ENCODE measurements at places on chromosomes 2 and 18.

DNA sequence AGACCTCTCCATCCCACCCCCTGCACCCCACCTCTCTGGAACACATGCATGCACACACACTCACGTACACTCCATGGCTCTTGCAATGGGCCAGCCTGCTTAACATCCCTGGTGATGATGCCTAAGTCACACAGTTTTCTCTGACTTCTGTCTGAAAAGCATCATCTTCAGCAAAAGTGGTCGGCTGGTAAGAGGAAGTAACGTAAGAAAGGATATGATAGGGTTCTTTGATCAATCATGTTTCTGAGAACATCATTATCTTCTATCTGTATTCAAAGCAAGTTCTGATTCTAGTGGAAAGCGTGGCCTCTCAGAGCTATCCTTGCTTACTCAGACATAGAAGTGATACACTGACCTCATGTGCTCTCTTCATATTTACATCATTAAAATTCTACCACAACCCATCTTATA, 11.4 kb upstream of the NDUFV2 start:
- DNase-seq, result no peak

DNA sequence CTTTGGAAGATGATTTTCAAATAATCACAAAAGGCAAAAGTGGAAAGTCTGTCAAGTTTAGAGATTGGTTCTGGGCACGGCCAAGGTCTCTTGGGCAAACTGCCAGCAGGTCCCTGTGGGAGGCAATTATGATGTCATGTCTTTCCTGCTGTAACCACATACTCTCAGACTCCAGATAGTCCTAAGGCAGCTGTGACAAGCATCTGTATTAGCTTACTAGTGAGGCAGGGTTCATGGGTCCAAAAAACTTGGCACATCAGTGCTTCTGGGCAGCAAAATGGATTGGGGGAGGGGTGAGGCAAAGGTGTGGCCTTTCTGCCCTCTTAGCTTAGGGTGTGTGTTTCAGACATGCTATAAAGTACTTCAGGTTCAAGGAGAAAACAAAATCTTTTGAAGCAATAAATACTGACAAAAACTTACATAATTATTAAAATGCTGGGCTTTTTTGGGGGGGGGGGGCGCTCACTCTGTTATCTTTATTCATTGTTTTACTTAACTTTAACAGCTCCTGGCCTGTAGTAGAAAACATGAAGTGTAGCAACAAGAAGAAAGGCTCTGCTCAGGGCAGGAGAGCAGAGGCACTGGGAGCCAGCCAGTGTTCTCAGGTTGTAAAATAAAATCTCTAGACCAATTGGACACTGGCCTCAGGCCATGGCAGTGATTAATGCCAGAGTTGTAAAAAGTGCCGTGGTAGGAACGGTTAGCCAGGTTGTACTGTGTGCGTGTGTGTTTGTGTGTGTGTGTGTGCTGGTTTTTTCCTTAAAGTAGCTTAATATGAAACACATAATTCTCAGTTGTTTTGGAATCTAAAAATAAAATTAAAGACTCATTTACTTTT, 14.3 kb upstream of the TANC1 start:
- DNase-seq, result no peak

DNA sequence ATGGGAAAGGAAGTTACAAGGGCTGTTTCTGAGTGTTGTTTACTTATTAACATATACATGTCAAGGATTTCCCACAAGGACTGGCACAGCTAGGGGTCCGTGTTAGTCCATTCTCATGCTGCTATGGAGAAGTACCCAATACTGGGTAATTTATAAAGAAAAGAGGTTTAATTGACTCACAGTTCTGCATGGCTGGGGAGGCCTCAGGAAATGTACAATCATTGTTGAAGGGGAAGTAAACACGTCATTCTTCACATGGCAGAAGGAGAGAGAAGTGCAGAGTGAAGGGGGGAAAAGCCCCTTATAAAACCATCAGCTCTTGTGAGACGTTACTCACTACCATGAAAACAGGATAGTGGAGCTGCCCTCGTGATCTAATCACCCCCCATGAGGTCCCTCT, 128.9 kb upstream of the CELF4 start:
- no peak for DNase-seq

- no peak for DNase-seq
Measured at GRCh38 chr2:103963146-103963725, 890.7 kb upstream of the POU3F3 start.

- DNase-seq, result no peak
Measured at GRCh38 chr18:22639026-22639463, 221.3 kb upstream of the CTAGE1 start.

GRCh38 chr18:67509741-67510391, 6.7 kb downstream of the DSEL start:
- no peak for DNase-seq

- DNase-seq, result no peak
Measured at GRCh38 chr2:229176136-229176535, 95.0 kb downstream of the PID1 start.

- DNase-seq, result no peak
Measured at GRCh38 chr2:174794851-174795374, 30.6 kb upstream of the CHRNA1 start.

GRCh38 chr2:182866095-182866460, 359 bp downstream of the FRZB start:
- no peak for DNase-seq

- DNase-seq, result no peak
Measured at GRCh38 chr18:42028247-42028832, 73.3 kb downstream of the PIK3C3 start.

- no peak for DNase-seq
Measured at GRCh38 chr2:223613017-223613950, 11.1 kb upstream of the SCG2 start.

GRCh38 chr2:98801286-98801685, 70.4 kb upstream of the MGAT4A start:
- no peak for DNase-seq

DNA sequence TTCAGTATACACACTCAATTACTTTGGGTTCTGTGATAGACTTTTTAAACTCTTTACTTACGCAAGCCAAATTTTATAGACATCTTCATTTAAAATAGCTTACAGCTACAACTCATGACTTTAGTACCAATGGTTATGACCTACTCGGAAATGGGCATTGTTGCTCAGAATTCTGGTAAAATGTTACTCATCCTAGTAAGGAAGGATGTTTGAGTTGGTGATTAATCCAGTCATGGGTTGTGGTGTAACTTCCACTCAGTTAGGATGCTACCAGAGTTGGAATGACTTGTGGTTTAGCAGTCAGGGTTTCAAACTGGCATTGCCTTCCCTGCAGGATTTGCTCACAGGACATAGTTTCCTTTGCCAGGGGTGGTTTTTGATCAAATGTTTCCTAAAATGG, 7.4 kb upstream of the NPC1 start:
- no peak for DNase-seq

DNA sequence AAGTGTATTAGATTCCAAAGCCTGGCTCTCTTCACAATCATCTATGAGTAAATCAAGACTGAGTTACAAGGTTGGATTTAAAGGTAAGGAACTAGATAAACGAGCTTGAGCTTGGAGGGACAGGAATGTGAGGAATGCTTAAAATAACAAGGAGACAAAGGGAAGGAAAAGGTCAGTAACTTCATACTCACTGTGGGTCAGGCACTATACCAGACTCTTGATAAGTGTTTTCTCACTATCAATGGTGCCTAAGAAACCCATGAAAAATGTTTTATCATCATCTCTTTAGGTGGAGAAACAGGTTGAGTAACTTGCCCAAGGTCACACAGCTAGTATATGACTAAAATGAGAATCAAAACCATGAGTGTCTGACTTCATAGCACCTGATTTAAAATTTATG, 212.1 kb downstream of the CDH2 start:
- DNase-seq, result no peak

- no peak for DNase-seq
Measured at GRCh38 chr18:3402982-3403451, 47.0 kb upstream of the TGIF1 start.

GRCh38 chr18:27887287-27887686, 289.6 kb downstream of the CDH2 start:
- no peak for DNase-seq

DNA sequence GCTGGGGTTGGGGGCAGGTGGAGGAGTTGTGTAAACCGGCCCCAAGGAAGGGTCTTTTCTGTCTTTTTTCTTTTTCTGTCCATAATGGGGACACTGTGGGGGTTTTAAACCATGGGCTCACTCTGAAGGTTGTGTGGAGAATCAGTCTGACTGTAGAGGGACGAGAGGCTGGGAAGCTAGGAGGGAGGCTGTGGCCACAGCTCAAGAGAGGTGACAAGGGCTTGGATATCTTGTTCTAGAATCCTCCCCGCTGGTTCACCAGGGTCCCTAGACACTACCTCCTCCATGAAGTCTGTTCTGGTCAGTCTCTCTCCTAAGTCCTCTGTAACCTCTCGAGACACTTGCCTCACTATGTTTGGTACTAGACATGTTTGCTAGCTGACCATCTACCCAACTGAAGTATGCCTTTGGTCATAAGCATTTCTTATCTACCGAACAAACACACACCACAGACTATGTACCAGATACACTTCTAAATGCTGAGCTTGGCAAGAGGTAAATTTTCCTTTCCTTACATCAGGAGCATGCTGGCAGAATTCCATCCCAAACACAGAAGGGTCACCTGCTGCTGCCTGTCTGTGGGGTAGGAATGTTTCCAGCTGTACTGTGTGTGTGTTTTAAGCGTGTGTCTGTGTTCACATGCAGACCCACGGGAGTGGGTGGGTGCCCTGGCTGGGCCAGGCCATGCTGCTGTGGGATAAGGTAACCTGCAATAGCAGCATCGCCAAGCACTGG, 69.6 kb upstream of the MGAT4A start:
- no peak for DNase-seq

- no peak for DNase-seq
Measured at GRCh38 chr2:7449298-7449697, 532.1 kb downstream of the RNF144A start.

GRCh38 chr2:239760596-239760995, 264.5 kb downstream of the NDUFA10 start:
- no peak for DNase-seq

DNA sequence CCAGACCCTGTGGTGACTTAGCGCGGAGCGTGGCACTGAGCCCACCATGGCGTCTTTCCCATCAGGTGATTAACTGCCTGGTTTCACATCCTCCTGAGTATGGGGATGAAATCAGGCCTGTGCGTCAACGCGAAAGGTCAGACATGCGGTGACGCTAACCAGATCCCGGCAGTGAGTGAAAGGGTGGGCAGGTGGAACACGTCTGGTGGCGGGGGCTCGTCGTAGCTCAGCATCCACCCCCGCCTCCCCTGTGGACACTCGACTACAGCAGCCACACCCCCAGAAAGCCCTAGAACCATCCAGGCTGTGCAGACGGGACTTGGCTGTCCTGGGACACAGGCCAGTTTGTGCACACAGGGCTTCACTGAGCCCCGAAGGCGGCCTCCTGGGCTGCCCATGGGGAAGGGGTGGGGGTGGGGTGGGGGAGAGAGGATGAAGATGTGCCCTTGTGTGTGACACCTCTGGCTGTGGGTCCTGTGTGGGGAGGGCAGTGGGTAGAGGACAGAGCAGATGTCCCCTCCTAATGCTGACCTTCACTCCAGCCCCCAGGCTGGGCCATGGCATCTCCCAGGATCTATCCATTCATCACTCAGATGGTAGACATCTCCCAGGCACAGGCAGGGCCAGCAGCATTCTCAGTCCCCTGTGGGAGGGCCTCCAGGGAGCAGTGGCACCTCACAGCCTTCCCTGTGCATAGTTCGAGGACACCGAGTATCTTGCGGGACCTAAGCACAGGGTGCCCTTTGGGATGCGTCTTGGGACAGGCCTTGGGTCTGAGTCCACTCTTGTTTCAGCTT, 27.5 kb downstream of the RAMP1 start:
- no peak for DNase-seq

- DNase-seq, result no peak
Measured at GRCh38 chr2:139790807-139791752, 1010.9 kb upstream of the NXPH2 start.

- DNase-seq, result no peak
Measured at GRCh38 chr2:11140492-11140891, 14.8 kb upstream of the SLC66A3 start.

GRCh38 chr2:199207011-199207410, 250.7 kb downstream of the SATB2 start:
- DNase-seq, result no peak

- no peak for DNase-seq
Measured at GRCh38 chr2:25617948-25618646, 55.3 kb downstream of the DTNB start.

DNA sequence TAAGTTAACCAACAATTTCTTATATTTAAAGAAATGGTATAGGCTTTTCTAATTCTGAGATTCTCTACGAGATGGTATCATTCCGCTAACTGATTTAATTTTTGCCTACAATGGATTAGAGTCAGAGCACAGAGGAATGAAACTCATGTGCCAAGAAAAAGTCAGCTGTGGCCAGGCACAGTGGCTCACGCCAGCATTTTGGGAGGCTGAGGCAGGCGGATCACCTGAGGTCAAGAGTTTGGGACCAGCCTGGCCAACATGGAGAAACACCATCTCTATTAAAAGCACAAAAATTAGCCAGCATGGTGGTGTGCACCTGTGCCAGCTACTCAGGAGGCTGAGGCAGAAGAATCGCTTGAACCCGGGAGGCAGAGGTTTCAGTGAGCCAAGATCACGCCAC, 17.0 kb upstream of the TTN start:
- no peak for DNase-seq

DNA sequence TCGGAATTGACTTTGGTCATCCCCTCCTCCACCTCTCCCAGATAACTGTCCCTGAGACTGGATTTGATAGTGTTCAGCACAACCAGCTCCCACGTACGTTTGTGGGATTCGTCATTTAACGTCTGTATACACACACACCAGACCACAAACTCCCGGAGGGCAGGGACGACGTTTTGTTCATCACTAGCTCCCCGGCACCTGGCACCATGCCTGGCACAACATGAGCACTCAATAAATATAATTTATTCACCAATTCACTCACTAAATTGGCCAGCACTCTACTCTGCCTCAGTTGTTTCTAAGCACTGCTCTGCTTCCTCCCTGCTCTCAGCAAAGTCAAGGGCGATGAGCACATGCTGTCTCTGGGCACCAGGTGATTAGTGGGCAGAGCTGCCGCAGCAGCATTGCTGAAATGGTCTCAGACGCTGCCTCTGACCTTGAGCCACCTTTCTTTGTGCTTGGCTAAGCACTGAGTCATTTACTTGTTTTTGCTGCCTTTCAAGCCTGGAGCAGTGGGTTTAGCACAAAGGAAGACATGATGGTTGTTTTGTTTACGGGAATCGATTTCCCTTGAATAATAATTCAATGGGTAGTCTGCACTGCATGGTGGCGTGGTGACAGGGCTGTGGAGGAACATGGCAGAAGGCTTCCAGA, 19.3 kb upstream of the LOXHD1 start:
- no peak for DNase-seq

GRCh38 chr18:23062011-23062410, 73.3 kb upstream of the CABLES1 start:
- DNase-seq, result no peak

GRCh38 chr2:236121546-236121945, 46.6 kb downstream of the GBX2 start:
- DNase-seq, result no peak

DNA sequence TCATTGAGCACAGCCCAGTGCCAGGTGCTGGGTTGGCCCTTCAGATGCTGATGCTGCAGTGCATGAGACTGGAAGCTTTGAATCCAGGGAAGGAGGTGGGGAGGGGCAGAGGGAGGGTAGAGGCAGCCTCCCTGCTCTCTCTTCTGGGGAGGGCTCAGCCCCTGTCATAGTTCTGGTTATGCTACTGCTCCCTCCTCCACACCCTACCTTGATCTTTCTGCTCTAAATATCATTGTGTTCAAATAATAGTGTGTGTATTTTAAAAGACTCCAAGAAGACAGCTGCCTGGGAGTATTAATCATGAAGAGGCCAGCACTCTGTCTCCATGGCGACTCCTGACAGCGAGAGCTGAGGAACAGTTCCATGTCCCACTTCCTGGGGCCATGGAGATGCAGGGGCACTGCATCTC, 3.8 kb upstream of the EGR4 start:
- DNase-seq, result no peak

- DNase-seq, result no peak
Measured at GRCh38 chr18:44871771-44872170, 191.1 kb downstream of the SETBP1 start.
